ENCODE measurements at places on chromosomes 11 and 22.
A peak's percentile ranks its signal among the peaks of the same experiment; 100 is the strongest.

DNA sequence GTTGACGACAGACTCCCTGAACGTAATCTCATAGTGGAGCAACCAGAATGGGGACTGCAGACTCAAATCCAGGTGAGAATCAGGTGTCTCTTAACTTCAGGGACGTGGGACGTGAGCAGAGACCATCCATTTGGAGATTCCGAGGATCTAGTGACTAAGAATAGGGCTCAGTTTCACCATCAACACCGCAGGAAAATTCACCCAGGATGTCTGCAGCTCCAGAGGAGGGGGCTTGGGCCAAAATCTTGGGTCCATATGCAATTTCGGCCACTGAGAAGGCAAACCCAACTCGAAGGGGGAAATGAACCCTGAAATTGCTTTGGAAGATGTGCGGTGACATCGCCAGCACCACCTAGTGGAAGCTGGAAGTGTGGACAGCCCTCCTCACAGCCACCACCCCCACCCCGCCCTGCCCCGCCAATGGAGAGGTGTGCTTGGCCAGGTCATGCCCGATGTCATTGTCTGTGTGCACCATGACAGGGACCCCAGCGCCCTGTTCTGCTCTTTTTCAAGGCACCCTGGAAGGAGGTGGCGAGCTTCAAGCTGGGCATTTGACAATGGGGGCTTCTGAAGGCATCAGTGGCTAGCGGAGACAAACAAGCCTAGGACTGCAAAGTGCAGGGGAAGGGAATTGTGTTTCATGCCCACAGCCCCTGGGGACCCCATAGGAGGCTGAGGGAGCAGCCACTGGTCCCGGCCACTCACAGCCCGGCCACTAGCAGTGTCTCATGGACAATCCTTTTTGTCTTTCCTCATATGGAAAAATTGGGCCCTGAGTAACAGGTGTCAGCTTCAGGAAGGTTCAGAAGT, 24.8 kb downstream of the APOL1 start:
- DNase-seq = peak; percentile 73

- DNase-seq = no peak
Measured at GRCh38 chr22:38257650-38258250, 15.1 kb downstream of the TMEM184B start.

DNA sequence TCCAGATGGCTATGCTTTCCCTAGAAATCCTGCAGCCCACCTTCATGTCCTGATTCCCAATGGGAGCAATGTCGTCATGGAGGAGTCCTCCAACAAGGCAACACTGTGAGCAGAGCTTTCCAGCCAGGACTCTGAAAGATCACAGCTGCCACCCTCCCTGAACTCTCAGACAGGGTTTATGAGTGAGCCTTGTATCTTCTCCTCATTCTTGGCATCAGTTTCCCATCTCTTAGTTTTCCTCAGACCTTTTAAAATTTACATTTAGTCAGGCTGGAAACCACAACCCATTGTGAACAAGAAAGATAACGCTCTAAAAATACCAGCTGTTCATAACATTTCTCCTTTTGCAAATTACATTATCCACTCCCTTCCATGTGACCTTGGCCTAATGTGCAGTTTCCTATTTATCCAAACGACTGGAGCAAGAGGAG, 15.6 kb upstream of the LYVE1 start:
- no peak for DNase-seq

GRCh38 chr11:19332476-19332875, 91.7 kb upstream of the E2F8 start:
- no peak for DNase-seq

DNA sequence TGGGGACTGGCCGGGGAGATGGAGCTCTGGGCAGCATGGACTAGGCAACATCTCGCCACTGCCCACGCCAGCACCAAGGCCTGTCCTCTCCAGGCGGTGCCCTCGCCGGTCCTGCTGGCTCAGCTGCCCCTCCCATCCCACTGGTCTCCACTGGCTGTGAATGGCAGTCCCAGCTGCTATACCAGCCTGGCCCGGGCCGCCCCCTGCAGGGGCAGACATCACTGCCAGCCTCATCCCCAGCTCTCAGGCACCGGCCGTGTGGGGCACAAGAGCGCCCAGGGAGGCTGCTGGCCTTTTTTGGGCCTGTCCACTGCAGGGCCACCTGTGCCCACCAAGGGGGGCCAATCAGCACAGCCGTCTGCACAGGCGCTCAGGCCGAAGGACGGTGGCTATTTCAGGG, 30.1 kb upstream of the H19 start:
- no peak for DNase-seq

GRCh38 chr22:30232716-30233218, 13.8 kb downstream of the LIF start:
- no peak for DNase-seq

GRCh38 chr22:19041704-19042074, 80.5 kb downstream of the DGCR2 start:
- DNase-seq = no peak

DNA sequence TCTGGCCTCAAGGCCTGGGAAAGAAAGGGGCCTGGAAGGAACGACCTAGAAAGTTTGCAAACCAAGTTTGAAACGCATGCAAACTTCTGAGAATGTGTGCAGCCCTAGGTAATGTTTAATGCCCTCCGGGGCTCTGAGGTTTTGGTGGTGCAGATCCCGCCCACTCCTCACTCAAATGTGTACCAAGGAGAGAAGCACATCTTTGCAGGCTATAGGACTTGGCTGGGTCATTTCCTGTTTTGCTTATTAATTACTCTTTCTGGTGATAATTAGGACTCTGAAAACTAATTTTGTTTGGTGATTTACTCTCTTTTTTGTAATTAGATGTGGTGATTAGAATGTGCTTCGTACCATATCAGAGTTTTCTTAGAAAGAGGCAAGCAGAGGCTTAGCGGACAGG, 625.9 kb upstream of the CADM1 start:
- no peak for DNase-seq

- no peak for DNase-seq
Measured at GRCh38 chr11:123775289-123775688, 21.0 kb upstream of the OR6X1 start.

DNA sequence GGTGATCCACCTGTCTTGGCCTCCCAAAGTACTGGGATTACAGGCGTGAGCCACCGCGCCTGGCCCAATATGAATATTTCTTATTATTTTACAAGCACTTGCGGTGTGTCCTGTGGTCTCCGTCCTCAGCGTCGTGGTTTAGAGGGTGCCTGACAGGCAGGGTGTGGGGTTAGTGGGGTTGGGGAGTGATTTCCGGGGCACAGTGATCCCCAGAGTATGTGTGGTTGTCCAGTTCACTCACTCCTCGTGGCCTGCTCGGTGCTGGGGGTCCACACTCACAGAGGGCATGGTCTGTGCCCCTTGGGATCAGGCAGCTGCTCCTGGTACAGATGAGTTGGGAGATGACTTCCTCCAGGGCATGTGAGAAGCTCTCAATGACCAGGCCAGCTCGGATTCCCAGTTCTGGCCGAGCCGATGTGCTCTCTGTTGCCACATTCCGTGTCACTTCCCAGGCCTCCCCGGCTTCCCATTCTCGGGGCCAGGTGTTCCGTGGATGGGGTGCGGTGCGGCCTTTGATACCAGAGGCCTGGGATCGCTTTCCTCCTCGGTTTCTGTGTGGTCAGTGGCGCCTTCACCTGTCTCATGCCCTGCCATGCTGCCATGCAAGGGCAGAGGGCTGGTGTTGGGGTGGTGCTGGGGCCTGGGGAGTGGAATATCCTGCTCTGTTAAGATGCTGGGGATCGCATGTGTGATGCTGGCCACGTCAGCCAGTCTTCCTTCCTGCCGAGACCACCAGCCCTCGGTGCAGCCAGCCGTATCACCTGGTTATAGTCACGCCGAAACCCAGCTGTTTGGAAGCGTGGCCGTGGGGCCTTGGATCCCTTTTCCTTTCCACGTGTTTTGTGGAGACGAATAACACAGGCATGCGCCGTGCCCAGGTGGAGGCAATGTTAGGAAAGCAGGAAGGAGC, 39.6 kb downstream of the PARVB start:
- DNase-seq = no peak

DNA sequence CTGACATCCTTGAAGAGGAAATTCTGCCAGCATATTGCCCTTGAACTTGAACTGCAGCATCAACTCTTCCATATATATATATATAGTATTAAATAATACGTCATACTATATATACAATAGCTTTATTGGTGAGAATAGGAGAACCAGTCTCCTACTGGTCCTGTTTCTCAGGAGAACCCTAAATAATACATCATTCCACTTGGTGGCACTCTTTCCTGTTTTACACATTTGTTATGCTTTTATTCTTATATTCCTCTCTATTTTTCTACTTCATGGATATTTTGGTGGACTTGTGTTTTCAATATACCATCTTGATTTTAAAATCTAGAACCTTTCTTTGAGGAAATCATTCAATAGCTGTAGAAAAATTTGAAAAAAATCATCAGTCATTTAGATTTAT, 193.3 kb downstream of the TRPC6 start:
- DNase-seq = peak; percentile 15

DNA sequence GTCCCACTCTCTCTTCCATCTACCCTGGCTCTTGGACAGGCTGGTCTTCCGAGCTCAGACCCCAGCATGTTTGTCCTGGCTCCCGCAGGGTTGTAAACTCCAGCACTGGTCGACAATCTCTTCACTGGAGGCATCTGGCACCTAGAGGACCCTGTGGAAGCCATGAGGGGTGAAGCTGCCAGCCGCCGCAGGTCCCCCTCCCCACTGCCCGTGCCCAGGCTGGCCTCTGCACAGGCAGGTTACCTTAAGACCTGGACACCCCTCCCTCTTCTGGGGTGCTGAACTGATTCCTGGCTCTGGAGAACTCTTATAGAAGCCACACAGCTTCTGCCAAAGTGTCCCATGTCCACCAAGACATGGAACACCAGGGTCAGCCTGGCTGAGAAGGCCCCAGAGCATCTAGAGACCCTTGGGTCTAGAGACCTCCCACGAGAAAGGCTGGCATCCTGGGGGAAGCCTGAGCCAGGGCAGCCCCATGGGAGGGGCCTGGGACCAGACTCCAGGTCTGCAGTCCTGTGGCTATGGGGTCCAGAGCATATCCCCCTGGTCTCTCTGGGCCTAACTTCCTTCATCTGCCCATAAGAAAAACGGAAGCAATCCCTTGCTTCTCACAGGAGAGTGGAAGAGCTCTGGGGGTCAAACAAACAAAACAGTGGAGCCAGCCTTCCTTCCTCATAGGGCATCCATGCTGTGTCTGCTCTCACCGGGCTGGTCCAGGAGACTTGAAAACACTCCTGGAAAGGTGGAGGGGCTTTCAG, 30.6 kb downstream of the LMO1 start:
- no peak for DNase-seq

DNA sequence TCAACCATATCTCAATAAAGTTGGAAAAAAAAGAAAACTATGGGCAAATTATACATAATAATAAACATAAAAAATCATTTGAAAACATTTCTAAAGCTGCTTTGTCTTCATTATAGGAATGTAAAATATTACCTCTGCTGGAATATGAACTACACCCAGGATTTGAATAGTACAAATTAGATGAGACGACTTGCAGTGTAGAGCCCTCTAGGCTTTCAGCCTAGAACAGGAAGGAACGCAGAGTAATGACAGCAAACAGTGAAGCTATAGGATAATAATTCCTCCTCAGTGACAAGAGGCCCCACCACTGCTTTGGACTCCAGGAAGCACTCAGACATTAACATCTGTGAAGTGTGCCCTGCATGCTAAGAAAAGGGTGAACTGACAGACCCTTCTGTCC, 7.7 kb downstream of the OR2AG1 start:
- DNase-seq = no peak

- DNase-seq = no peak
Measured at GRCh38 chr11:92852229-92852628, 117.2 kb upstream of the MTNR1B start.

GRCh38 chr11:17974246-17974645, 38.6 kb downstream of the SERGEF start:
- no peak for DNase-seq

DNA sequence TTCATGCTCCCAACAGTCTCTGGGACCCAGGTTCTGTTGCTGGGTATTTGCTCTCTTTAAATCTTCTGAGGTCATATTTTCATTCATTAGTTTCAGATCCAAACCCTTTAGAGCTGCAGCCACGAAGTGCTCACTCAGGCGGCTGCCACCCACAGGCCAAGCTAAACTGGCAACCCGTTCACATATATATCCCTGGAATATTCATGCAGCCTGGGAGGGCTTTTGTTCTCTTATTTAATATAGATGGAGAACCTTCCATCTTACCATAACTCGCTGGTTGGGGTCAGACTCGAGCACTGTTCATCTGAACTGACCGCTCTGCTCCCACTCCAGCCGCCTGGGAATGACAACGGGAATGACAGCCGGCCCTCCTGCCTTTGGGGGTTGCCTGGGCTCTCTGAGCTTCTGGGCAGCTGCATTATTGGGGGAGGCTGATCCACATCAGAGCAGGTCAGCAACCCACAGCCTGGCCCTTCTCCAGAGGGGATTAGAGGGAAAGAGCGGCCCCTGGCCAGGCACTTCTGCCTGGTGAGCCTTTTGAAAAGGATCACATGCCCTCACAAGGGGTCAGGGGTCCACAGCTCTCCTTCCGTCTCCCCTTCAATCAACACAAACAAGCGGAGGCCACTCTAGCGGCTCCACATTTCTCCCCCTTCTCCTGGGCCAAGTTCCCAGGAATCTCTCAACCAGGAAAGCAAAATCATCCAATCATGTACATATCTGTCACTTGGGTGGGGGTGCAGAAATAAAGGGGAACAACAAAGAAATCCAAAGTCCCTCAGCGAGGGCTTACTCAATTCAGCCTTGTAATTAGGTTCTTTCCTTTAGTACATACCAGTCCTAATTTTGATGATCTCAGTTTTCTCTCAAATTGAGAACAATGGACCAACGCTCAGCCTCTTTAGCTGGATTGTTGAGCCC, 11.8 kb downstream of the TMEM184B start:
- DNase-seq = no peak

- no peak for DNase-seq
Measured at GRCh38 chr11:69014898-69015549, 2.0 kb upstream of the MRGPRF start.

GRCh38 chr11:69463181-69463994, 18.1 kb upstream of the LINC01488 start:
- DNase-seq = no peak

- DNase-seq = peak; percentile 96
Measured at GRCh38 chr22:38218661-38219622, 17.1 kb downstream of the MAFF start.

DNA sequence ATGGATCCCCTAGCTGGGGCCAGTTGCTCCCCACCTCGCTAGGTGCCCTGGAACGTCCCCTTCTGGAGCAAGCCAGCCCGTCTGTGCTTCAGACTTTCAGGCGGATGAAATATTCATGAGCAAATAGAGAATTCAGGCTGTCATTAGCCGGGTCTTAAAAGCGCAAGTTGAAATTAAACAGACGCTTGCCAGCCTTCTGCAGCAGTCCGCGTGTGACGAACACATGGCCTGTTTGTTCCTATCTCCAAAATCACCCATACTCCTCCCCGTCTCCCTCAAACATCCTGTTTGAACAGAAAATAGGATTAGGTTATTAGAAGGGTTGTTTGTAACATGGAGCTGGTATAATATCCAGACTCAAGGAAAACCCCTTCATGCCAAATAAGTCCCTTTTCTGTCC, 38.7 kb downstream of the MYO18B start:
- DNase-seq = no peak

DNA sequence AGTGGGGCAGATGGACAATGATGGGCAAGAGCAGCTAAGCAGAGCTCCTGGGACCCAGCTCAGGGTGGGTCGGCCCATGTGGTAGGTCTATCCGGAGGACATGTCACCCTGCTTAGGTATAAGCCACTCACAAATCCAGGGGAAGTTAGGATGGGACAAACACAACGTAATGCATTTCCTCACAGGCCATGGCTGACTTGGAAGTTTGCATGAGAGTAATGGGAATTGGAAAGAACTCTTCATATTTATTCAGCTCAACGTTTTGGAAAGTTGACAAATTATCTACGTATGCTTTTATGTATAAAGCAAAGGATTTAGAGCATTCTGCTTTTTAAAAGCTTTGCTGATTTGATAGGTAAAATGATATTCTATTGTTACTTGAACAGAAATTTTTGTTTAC, 74.9 kb downstream of the SMCO4 start:
- DNase-seq = no peak
